ENCODE measurements at places on chromosomes 1 and 21. TPM values are rescaled to one million over a fixed set of nuclear protein-coding genes. Genes with fewer than 3 reads are reported as not detected.

Gene CD34
- total RNA-seq: 0.07 TPM

Gene TLR5
- total RNA-seq: 0.50 TPM

Gene GBP4
- total RNA-seq: 0.03 TPM

DNA sequence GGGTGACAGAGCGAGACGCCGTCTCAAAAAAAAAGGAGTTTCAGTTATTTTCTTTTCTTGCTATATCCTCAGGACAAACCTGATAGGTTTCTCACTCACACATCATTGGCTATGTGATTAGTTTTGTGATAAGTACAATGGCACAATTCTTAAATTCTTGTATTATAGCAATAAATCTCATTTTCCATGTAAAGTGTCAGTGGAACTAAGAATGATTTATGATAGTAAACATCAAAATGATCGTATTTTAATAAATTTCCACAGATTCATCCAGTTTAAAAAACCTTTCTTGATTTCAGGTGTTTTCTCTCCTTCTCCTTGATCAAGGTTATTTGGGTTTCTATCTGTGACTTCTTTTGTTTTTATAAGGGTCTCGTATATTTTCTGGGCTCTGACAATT, 3.5 kb downstream of the DNAJC28 start:
- peaks cover 5% of the 10 kb centered on the region for H3K4me1 ChIP-seq
- H3K27ac ChIP-seq: no peak overlapping the region
- no peaks in the 10 kb centered on the region for H3K36me3 ChIP-seq

DNA sequence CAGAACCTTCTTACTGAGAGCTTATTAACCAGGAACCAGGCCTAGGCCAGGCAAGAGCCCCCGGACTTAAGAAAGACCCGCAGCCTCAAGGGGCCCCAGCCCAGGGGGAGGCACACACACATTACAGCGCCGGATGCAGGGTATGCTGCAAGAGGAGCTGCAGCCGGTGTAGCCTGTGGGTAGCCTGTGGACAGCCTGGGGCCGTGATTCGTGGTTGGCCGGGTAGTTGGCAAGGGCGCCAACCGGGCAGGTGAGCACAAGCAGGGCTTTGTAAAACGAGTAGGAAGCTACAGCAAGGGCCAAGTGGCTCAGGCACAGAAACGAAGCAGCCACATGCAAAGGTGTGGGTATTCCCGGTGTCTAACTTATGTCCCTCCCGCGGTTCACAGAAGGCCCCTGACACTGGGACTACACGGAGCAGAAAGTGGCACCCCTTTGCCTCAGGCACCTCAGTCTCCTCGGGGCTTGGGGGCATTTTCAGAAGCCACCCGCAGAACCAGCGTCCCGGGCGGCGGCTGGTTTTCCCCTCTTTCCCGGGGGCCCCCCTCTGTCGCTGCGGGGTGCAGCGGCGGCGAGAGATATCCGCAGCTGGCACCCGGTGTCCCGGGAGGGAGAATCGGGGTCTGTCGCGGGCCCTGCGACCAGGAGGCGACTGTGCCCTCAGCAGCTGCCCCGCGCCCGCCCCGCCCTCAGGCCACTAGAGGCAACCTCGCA, 40.8 kb downstream of the KIAA1614 start:
- peaks cover 3% of the 10 kb centered on the region for H3K4me1 ChIP-seq
- no peaks in the 10 kb centered on the region for H3K27me3 ChIP-seq
- H3K36me3 ChIP-seq: no peaks in the 10 kb centered on the region
- peak; percentile 41 for DNase-seq

GRCh38 chr1:210686841-210687240, 358.1 kb downstream of the HHAT start:
- H3K27ac ChIP-seq: no peak overlapping the region
- no peaks in the 10 kb centered on the region for H3K4me1 ChIP-seq
- no peaks in the 10 kb centered on the region for H3K27me3 ChIP-seq
- H3K4me3 ChIP-seq: no peak overlapping the region

GRCh38 chr1:51482881-51483280, 36.2 kb downstream of the EPS15 start:
- no peak overlapping the region for H3K4me3 ChIP-seq
- no peak for DNase-seq
- H3K27ac ChIP-seq: no peak overlapping the region
- no peaks in the 10 kb centered on the region for H3K36me3 ChIP-seq

DNA sequence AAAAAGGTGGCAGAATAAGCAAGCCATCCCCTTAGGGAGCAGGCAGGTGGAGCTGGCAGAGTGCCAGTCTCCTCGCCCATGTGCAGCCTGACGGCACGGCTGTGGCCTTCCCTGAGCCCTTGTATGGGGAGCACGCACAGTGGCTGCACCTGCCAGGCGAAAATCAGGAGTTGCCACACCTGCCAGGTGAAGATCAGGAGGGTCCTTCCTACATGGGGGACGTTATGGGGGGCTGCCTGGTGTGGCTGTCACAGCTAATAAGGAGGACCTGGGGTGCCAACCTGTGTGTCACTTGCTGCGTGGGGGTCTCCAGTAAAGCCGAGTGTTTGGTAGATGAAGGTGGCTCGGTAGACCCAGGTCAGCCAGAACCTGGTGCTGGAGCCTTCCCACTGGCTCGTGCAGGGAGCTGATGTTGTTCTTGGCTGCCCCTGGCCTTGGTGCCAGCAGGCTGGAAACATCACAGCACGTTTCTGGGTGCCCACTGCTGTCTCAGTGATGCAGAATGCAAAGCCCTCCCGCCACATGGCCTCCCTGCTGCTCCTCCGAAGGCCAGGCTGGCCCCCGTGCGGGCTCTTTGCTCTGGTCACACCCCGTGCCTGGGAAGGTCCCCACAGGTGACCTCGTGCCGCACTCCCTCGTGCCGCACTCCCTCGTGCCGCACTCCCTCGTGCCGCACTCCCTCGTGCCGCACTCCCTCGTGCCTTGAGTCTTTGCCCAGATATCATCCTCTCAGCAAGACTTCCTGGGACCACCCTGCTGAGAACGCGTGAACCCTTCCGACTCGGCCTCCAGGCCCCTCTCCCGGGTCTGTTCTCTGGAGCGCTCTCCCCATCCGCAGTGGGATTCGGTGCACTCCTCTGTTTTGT, 55.4 kb downstream of the SLC37A1 start:
- no peak overlapping the region for H3K27ac ChIP-seq
- H3K27me3 ChIP-seq: no peaks in the 10 kb centered on the region
- H3K36me3 ChIP-seq: no peaks in the 10 kb centered on the region
- no peak for DNase-seq
- H3K4me3 ChIP-seq: no peak overlapping the region
- H3K4me1 ChIP-seq: no peaks in the 10 kb centered on the region

- no peaks in the 10 kb centered on the region for H3K27me3 ChIP-seq
- no peaks in the 10 kb centered on the region for H3K36me3 ChIP-seq
Observed at GRCh38 chr1:198268784-198269645, 112.2 kb downstream of the NEK7 start.

GRCh38 chr21:45858180-45858579, 123.4 kb upstream of the COL6A1 start:
- H3K4me1 ChIP-seq: peaks cover 16% of the 10 kb centered on the region
- DNase-seq: no peak
- H3K36me3 ChIP-seq: no peaks in the 10 kb centered on the region
- H3K27ac ChIP-seq: no peak overlapping the region

DNA sequence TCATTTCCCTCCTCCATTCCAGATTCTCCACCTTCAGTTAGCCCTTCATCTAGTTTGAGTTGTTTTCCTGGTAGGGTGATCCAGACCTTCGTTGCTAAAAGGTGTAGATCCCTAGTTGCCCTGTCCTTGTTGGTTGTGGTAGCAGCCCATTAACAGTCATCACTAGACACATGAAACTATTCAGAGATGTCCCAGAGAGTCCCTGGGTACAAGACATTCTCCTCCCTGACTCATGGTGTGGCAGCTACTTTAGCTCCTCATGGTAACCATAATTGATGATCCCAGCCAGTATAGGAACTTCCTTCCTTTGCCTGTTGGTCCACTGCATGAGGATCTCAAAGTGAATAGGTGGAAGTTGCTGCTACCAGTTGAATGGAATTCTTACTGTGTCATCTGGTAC, 6.0 kb upstream of the SH2D2A start:
- no peak overlapping the region for H3K4me3 ChIP-seq
- H3K4me1 ChIP-seq: no peaks in the 10 kb centered on the region
- no peaks in the 10 kb centered on the region for H3K36me3 ChIP-seq
- peaks cover 6% of the 10 kb centered on the region for H3K27me3 ChIP-seq

GRCh38 chr1:110229348-110230001, 19.4 kb downstream of the KCNC4 start:
- H3K4me3 ChIP-seq: no peak overlapping the region
- DNase-seq: peak; percentile 42
- H3K4me1 ChIP-seq: no peaks in the 10 kb centered on the region
- no peaks in the 10 kb centered on the region for H3K27me3 ChIP-seq
- H3K36me3 ChIP-seq: peaks cover 5% of the 10 kb centered on the region

Measured in GM23338 (cell line).